ENCODE measurements at places on chromosomes 12 and 14. TPM values are rescaled to one million over a fixed set of nuclear protein-coding genes. Genes with fewer than 3 reads are reported as not detected.
A peak's percentile ranks its signal among the peaks of the same experiment; 100 is the strongest.

GRCh38 chr12:105504286-105504685 is 173.8 kb downstream of the C12orf75 start:
- no peak for DNase-seq

DNA sequence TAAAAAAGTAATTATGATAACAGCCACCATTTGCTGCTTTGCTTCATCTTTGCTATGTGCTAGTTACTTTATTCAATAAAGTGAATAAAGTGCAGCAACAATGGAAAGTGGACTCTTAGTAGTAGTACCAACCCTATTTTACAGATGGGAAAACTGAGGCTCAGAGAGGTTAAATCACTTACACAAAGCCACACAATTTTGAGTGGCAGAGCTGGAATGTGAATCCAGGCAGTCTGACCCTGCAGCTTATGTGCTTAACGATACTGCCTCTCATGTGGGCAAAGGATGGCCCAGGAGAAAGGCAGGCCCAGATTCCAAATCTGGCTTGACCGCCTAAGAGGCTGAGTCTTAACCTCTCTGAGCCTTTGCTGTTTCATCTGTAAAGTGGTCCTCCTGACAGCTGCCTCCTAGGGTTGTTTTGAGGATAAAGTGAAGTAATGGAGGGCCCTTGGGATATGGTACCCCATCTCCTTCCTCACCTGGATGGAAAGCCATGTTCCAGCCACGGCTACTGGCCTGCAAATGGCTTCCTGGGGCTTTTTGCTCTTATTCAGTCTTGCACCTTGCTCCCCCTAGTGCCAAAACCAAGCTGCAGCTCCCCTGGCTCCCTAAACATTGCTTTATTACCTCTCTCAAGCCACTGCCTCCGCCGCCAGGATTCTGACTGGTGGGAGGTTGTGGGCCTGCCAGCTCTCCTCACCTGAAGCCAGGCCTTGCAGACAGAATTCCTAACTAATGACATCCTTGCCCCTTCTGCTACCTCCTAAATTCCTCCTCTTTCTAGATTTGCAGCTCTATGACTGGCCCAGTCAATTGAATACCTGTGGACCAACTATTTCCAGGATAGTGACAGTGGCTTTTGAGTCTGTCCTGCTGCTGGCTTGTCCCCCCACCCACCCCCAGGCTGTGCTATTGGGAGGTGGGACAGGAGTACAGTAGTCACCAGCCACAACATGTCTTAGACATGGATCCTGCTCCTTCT is 283.3 kb upstream of the PWP1 start:
- peak; percentile 72 for DNase-seq

- peak; percentile 28 for DNase-seq
Observed at GRCh38 chr14:39015964-39016577, 87.0 kb downstream of the SEC23A start.

GRCh38 chr12:93970900-93971688 is 177.3 kb upstream of the PLXNC1 start:
- DNase-seq: no peak

GRCh38 chr12:109467978-109468676 is 9.0 kb downstream of the KCTD10 start:
- DNase-seq: no peak

GRCh38 chr12:116182359-116183063 is 95.0 kb downstream of the MED13L start:
- no peak for DNase-seq

DNA sequence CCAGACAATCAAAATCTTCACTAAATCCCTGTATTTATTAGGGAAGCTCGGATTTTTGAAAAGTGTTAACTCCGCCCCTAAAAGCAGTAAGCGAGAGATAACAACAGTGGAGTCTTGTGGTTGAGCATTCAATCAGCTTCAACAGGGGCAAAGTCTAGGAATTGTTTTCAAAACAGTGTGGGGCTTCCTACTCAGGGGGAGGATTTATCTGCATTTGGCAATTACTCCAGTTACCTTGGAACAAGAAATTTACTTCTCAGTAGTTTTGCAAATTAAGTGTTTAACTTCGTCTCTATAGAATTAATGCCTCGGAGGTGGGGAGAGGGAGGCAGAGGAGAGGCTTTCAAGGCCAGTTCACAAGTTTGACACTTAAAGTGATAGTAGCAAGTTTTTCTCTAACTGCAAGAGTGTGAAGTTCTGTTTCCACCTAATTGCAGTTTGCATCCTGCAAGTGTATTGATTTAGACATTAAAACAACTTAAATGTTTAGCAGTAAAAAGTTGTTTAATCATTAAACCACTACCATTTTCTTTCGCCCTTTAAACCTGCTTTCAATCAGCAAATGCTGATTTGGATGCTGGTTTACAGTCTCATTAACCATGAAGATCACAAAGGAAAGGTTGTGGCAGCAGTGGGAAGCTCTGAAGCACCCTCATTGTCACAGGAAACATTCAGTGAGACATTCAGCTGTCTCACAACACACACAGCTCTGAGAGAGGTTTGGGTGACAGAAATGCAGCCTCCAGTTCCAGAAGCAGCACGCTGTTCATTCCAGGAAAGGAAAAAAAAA is 102.0 kb downstream of the HMGA2 start:
- no peak for DNase-seq

DNA sequence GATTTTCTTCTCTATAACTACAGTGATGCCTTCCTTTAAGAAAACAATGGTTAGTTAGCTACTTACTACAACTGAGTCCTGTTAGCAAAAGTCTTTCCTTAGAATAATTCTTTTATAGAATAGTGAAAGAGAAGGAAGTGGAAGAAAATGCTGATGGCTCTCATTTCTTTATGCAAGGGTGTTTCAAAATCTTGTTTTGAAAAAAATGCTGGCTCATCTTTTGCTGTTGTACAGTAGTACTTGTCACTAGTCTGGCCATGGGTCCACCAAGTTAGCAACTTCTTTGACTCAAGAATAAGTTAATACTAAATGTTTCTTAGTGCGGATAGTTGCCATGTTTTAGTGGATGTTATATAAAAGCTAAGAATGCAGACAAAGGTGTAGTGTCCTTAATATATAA is 225.4 kb downstream of the PTPRO start:
- no peak for DNase-seq

DNA sequence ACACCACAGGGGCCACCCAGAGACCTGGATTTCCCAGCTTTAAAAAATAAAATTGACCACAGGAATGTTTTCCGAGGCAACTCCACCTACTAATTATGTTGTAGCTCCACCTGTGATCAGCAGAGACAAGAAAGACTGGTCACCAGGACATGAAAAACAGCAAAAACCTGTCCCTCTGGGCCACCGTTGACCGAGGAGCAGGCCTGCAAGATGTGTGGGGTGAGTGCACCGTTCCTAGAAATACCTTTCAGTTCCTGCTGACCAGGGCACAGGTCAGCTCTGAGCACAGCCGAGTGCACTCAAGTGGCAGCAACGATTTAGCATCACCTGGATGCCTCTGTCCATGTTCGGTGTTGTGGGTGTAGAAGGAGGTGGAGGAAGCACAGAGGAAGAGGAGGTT is 16.9 kb downstream of the FZD10 start:
- DNase-seq: no peak

The RHNO1 gene
- 41.4 TPM for total RNA-seq

The TRPV4 gene
- total RNA-seq: 0.25 TPM

The PLCZ1 gene
- 0.18 TPM for total RNA-seq

The IL22 gene
- not detected for total RNA-seq

GRCh38 chr12:2845280-2845679 is 10.4 kb upstream of the NRIP2 start:
- DNase-seq: peak; percentile 38

- DNase-seq: no peak
Observed at GRCh38 chr12:127966331-127966730, 300.6 kb upstream of the TMEM132C start.

- DNase-seq: no peak
Observed at GRCh38 chr12:65098364-65098763, 22.7 kb downstream of the WIF1 start.

All from fibroblast of the aortic adventitia (primary cell).